Stomach (tissue), 19 donors: ENCODE measurements at places on chromosomes 11 and 22. TPM values are rescaled to one million over a fixed set of nuclear protein-coding genes. Genes with fewer than 3 reads are reported as not detected.
A peak's percentile ranks its signal among the peaks of the same experiment; 100 is the strongest.

GRCh38 chr11:120974965-120975364 lies 48.9 kb upstream of the TBCEL start:
- no peaks in the 10 kb centered on the region for H3K4me1 ChIP-seq
- no peaks in the 10 kb centered on the region for H3K27me3 ChIP-seq
- no peak for DNase-seq
- no peak overlapping the region for H3K27ac ChIP-seq
- no peaks in the 10 kb centered on the region for H3K36me3 ChIP-seq

GRCh38 chr11:59076876-59077571 lies 9.1 kb upstream of the GLYATL1B start:
- no peak overlapping the region for H3K27ac ChIP-seq
- H3K27me3 ChIP-seq: peaks cover 12% of the 10 kb centered on the region
- H3K36me3 ChIP-seq: no peaks in the 10 kb centered on the region

GRCh38 chr11:47004595-47005033 lies 68.1 kb downstream of the CSTPP1 start:
- no peaks in the 10 kb centered on the region for H3K27me3 ChIP-seq
- peak; percentile 81 for DNase-seq
- no peak overlapping the region for H3K4me3 ChIP-seq
- peak overlapping the region; percentile 68 for H3K27ac ChIP-seq
- H3K36me3 ChIP-seq: no peaks in the 10 kb centered on the region

DNA sequence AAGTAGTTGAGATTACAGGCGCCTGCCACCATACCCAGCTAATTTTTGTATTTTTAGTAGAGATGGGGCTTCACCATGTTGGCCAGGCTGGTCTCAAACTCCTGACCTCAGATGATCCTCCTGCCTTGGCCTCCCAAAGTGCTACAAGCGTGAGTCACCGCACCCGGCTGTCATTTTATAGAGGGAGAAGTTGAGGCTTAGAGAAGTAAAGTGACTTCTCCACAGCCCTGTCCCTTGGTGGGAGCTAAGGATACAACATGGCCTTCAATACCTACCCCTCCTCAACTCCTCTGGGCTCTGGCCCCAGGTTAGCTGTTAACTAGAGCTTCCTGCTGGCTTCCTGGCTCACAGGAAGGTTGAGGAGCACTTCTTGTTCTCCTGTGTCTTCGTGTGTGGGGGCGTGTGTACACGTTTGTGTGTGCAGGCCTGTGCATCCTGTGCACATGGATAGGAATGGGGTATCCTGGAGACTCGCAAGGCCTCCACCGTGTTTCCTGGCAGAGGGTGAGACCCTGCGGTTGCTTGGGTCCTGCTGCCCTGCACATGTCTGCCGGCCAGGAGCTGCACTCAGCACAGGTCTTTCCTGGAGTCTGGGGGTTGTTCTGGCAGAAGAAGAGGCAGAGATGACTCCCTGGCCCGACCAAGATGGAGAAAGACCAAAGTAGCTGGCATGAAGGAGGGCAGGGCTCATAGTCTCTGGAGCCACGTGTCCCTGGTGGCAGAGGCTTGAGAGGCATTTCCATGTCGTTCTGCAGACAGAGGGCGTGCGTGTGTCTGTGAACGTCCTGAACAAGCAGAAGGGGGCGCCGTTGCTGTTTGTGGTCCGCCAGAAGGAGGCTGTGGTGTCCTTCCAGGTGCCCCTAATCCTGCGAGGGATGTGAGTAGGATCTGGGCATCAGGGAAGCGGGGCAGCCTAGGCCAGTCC lies 2.4 kb downstream of the SIDT2 start:
- H3K27me3 ChIP-seq: no peaks in the 10 kb centered on the region
- peak overlapping the region; percentile 83 for H3K4me3 ChIP-seq
- peak overlapping the region; percentile 99 for H3K27ac ChIP-seq

DNA sequence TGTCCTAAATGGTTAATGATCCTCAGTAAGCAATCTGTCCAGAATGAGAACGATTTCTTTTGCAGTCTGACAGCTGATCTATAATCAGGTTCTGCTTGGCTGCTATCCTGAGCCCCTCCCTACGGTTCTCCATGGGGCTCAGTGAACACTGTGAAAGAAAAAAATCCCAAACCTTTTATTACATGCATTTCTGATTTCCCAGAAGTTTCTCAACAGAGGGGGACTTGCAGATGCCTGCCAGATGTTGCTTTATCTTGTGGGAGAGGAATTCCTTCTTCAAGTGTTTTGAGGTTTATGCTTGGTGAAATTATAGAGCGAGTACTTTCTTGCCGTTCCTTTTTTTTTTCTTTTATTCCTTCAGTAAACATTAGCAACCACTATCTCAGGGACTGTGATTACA lies 531.9 kb upstream of the ISX start:
- DNase-seq: no peak
- H3K27me3 ChIP-seq: no peaks in the 10 kb centered on the region
- H3K27ac ChIP-seq: no peak overlapping the region
- H3K4me3 ChIP-seq: no peak overlapping the region
- no peaks in the 10 kb centered on the region for H3K4me1 ChIP-seq
- no peaks in the 10 kb centered on the region for H3K36me3 ChIP-seq

- no peaks in the 10 kb centered on the region for H3K4me1 ChIP-seq
- no peaks in the 10 kb centered on the region for H3K36me3 ChIP-seq
Observed at GRCh38 chr11:1896923-1897322, 5.2 kb upstream of the PRR33 start.

GRCh38 chr11:119339589-119340334 lies 921 bp downstream of the C1QTNF5 start:
- peak overlapping the region; percentile 81 for H3K27ac ChIP-seq
- peak overlapping the region; percentile 71 for H3K4me3 ChIP-seq

DNA sequence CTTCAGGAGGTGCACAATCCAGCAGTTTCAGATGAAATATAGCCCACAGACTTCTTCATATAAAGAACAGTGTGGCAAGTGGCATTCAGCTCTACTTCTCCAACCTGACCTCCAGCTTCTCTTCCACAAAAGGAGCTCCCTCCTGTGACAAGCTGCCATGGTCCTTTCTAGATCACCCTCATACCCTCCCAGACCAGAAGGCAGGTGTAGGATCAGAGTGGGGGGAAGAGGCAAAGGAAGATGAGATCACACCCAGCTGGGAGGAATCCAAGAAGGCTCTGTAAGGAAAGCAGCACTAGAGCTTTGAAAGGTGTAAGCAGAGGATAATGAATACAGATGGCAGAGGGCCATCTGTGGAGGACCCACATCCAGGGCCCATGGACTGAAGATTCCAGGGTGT lies 7.6 kb downstream of the CLPB start:
- H3K4me1 ChIP-seq: peaks cover 5% of the 10 kb centered on the region
- no peak overlapping the region for H3K4me3 ChIP-seq
- H3K36me3 ChIP-seq: peaks cover 34% of the 10 kb centered on the region
- DNase-seq: no peak
- no peaks in the 10 kb centered on the region for H3K27me3 ChIP-seq

GRCh38 chr11:67666676-67667489 lies 7.5 kb downstream of the ALDH3B2 start:
- H3K27ac ChIP-seq: no peak overlapping the region
- H3K36me3 ChIP-seq: no peaks in the 10 kb centered on the region
- H3K27me3 ChIP-seq: no peaks in the 10 kb centered on the region
- DNase-seq: no peak
- no peak overlapping the region for H3K4me3 ChIP-seq

GRCh38 chr11:39570526-39570925 lies 1888.9 kb downstream of the LRRC4C start:
- H3K4me1 ChIP-seq: no peaks in the 10 kb centered on the region
- no peak overlapping the region for H3K27ac ChIP-seq
- H3K27me3 ChIP-seq: no peaks in the 10 kb centered on the region
- peak; percentile 4 for DNase-seq
- H3K36me3 ChIP-seq: no peaks in the 10 kb centered on the region
- no peak overlapping the region for H3K4me3 ChIP-seq

GRCh38 chr22:44340271-44341239 lies 27.8 kb upstream of the SHISAL1 start:
- H3K4me3 ChIP-seq: no peak overlapping the region
- peaks cover 50% of the 10 kb centered on the region for H3K4me1 ChIP-seq
- no peak overlapping the region for H3K27ac ChIP-seq
- no peak for DNase-seq
- H3K36me3 ChIP-seq: no peaks in the 10 kb centered on the region
- H3K27me3 ChIP-seq: no peaks in the 10 kb centered on the region

DNA sequence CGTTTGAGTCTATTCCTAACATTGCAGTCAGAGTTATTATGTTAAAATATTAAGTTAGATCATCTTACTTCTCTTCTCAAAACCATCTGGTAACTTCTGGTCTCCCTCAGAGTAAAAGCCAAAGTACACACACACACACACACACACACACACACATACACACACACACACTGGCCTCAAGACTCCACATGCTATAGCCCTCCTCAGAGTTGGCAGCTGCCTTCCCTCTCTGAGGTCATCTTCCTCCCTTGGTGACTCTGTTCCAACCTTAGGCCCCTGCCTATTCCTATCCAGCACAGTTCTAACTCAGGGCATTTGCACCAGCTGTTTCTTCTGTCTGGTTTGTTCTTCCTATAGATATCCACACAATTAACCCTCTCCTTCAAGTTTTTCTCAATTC lies 272.0 kb upstream of the SESN3 start:
- no peaks in the 10 kb centered on the region for H3K27me3 ChIP-seq
- no peak overlapping the region for H3K27ac ChIP-seq
- no peak overlapping the region for H3K4me3 ChIP-seq
- H3K36me3 ChIP-seq: no peaks in the 10 kb centered on the region
- DNase-seq: no peak

Gene SDHAF2
- total RNA-seq: 11.6 TPM

Gene CCDC157
- total RNA-seq: 2.2 TPM

Gene COMT
- total RNA-seq: 137 TPM

Gene CDC42EP2
- 0.89 TPM for total RNA-seq
